ENCODE measurements at places on chromosomes 5 and 9. TPM values are rescaled to one million over a fixed set of nuclear protein-coding genes. Genes with fewer than 3 reads are reported as not detected.
A peak's percentile ranks its signal among the peaks of the same experiment; 100 is the strongest.

DNA sequence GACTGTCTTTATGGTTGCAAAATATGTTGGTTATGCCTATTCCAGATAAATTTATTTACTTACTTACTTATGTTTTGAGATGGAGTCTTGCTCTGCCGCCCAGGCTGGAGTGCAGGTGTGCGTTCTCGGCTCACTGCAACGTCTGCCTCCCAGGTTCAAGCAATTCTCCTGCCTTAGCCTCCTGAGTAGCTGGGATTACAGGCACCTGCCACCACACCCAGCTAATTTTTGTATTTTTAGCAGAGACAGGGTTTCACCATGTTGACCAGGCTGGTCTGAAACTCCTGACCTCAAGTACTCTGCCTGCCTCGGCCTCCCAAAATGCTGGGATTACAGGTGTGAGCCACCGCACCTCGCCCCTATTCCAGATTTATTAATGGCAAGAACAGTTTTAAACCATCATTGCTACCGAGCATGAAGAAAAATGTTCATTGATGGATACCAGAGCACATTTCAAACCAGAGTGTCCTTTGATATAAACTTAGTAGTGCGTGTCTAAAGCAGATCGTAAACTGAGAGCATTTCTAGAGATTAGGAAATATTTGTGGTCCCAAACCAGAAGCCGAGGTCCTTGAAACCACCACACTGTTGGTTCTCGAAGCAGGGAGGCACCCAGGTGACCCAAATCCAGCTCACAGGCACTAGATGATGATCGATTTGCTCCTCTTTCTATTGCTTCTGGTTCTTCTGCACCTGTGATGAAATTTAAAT lies 85.2 kb downstream of the GRAMD2B start:
- no peaks in the 10 kb centered on the region for H3K27me3 ChIP-seq
- H3K4me1 ChIP-seq = peaks cover 57% of the 10 kb centered on the region
- no peaks in the 10 kb centered on the region for H3K36me3 ChIP-seq

DNA sequence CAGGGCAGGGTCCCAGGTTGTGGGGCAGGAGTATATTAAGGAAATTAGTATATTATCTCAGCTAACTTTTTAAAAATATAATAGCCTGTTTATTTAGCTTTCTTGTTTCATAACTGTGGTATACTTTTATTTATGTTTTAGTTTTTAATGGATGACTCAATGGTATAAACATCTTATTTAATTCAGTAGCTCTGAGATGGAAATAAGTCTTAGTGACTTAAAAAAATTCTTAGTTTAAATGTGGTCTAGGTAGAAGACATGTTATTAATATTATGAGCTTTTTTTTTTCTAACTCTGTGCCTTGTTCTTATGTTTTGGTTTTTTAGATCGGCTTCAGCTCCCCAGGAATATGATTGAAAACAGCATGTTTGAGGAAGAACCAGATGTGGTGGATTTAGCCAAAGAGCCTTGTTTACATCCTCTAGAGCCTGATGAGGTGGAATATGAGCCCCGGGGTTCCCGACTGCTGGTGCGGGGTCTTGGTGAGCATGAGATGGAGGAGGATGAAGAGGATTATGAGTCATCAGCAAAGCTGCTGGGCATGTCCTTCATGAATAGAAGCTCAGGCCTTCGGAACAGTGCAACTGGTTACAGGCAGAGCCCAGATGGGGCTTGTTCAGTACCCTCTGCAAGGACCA lies 43.1 kb downstream of the LNPEP start:
- no peak overlapping the region for H3K4me3 ChIP-seq
- peaks cover 56% of the 10 kb centered on the region for H3K4me1 ChIP-seq
- peak overlapping the region; percentile 18 for H3K27ac ChIP-seq
- H3K27me3 ChIP-seq = no peaks in the 10 kb centered on the region

- DNase-seq = no peak
- H3K4me1 ChIP-seq = peaks cover 13% of the 10 kb centered on the region
- no peaks in the 10 kb centered on the region for H3K27me3 ChIP-seq
- H3K36me3 ChIP-seq = no peaks in the 10 kb centered on the region
Measured at GRCh38 chr5:97118261-97119006, 24.0 kb downstream of the LIX1 start.

GRCh38 chr5:93355691-93356090 lies 225.3 kb downstream of the NR2F1-AS1 start:
- no peaks in the 10 kb centered on the region for H3K36me3 ChIP-seq
- no peak overlapping the region for H3K4me3 ChIP-seq
- peaks cover 11% of the 10 kb centered on the region for H3K4me1 ChIP-seq
- DNase-seq = no peak
- no peaks in the 10 kb centered on the region for H3K27me3 ChIP-seq
- H3K27ac ChIP-seq = no peak overlapping the region

DNA sequence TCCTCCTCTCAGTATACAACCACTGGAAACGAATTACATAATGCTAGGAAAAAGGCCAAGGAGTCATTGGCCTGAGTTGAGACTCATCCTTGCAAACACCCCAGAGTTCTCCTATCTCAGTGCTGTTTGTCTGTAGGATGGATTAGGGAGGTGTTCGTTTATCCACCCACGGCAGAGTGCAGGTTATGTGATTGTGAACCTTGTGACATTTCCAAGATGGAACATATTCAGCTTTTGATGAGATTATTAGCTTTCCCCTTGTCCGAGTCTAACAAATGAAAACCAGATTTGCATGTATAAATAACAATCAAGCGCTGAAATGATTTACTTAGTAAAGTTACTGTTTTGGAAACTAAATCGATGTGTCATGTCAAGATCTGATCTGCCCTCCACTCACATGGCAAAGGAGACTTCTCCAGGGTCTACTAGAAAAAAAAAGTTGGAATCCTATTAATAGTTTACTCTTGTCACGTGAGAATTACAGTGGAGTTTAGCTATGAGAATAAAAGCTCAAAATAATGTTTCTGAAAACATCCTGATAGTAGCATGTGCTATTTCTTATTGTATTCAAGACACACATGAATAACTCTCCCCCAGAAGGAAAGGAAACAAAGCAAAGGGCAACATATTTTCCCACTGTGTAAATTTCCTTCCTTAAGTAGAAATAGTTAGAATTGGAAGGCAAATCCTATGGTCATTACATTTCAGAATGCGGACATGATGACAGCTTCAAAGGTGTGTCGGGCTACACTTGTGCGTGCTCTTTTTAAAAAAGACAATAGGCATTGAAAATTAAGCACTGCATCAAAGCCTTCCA lies 600.4 kb downstream of the EBF1 start:
- peaks cover 28% of the 10 kb centered on the region for H3K4me1 ChIP-seq
- DNase-seq = no peak
- no peaks in the 10 kb centered on the region for H3K36me3 ChIP-seq
- peak overlapping the region; percentile 60 for H3K27ac ChIP-seq

DNA sequence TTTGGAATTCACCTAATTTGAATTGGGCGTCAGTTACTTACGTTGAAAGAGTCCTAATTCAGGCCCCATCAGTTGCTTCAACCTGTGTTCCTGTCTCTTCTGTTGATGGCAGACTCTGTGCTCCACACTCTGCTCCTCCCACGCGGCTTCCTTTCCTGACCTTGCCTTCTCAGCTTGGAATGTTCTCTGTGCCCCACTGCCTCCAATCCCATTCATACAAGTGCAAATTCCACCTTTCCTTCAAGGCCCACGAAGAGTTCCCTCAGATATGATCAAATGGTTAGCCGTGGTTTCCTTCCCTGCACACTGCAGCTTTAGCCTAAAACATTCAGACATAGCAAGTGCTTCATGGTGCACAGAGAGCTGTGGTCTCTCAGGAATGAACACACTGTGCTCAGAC lies 65.7 kb downstream of the SREK1 start:
- no peaks in the 10 kb centered on the region for H3K4me1 ChIP-seq
- H3K36me3 ChIP-seq = no peaks in the 10 kb centered on the region
- no peak for DNase-seq
- H3K4me3 ChIP-seq = no peak overlapping the region

DNA sequence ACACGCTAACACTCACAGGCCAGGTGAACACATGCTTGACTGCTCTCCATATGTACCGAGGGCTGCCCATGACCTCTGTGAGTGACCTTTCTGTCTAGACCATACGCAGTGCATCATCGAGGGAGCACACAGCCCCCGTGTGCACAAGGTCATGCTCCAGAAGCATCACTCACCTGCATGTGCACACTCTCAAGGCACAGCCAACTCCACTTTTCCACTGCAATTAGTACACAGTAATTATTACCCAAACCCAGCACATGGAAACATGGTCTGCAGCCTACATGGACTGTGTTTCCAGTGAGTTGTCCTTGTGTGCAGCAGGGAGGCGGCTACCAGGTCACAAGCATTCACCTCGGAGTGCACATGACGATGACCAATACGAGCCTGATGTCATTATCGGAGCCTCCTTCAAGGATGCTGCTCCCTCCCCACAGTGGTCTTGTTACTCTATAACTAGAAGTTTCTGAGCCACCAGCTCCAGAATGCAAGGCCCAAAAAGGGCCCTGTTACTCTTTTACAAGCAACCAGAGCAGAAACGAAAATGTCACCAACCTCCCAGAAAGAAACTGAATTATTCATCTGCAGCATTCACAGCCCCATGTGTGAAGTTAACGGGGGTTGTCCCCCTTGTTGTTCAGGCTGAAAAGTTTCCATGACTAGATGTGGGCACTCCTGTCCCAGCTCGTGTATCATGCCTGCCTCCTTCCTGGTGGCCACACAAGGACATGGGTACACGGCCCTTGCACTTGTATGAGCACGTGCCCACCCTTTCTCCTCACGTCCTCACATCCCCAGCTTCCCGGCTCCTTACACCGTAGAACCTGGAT lies 31.2 kb downstream of the SEMA4D start:
- H3K4me1 ChIP-seq = no peaks in the 10 kb centered on the region
- no peaks in the 10 kb centered on the region for H3K27me3 ChIP-seq
- H3K36me3 ChIP-seq = no peaks in the 10 kb centered on the region
- H3K4me3 ChIP-seq = no peak overlapping the region
- H3K27ac ChIP-seq = no peak overlapping the region

- H3K27ac ChIP-seq = no peak overlapping the region
- no peaks in the 10 kb centered on the region for H3K36me3 ChIP-seq
Measured at GRCh38 chr9:88678008-88678407, 143.0 kb downstream of the NXNL2 start.

DNA sequence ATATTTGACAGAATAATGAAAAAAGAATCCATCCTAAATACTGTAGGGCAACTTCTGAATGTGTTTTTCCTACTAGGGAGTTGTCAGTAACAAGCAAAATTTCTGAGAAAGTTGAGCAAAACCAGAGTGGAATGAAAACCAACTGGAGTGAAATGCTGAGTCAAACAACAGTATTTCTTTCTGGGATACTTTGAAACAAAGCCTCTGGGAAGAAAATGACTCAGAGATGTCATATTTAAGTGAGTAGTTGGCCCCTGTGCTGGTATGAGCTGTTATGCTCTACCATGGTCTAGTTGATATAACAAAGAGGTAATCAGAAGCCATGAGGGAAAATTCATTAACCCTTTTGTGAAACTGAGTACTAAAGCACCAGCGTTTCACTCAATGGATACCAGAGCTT lies 372.1 kb upstream of the C9orf72 start:
- no peak for DNase-seq
- no peaks in the 10 kb centered on the region for H3K27me3 ChIP-seq
- no peak overlapping the region for H3K4me3 ChIP-seq

- peak overlapping the region; percentile 86 for H3K27ac ChIP-seq
- H3K4me3 ChIP-seq = peak overlapping the region; percentile 58
- H3K4me1 ChIP-seq = peaks cover 97% of the 10 kb centered on the region
Measured at GRCh38 chr9:98974994-98975712, 31.4 kb downstream of the COL15A1 start.

DNA sequence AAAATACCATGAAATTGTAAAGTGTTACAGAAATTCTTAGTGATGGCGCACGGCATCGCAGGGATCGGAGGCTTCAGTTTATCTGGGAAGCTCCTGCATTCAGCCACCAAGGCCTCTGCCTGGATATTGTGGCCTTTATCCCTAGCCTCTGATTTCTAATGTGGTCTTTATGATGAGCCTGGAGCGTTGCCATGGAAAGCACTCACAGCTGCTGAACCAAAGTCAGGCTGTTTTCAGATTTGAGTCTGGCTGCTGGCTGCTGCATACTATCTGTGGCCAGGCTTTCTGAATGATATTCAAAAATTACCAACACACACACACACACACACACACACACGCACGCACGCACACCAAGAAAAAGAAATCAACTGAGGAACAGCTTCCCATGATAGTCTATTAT lies 101.1 kb upstream of the ZNF366 start:
- no peaks in the 10 kb centered on the region for H3K36me3 ChIP-seq
- H3K27me3 ChIP-seq = no peaks in the 10 kb centered on the region
- no peak overlapping the region for H3K27ac ChIP-seq

DNA sequence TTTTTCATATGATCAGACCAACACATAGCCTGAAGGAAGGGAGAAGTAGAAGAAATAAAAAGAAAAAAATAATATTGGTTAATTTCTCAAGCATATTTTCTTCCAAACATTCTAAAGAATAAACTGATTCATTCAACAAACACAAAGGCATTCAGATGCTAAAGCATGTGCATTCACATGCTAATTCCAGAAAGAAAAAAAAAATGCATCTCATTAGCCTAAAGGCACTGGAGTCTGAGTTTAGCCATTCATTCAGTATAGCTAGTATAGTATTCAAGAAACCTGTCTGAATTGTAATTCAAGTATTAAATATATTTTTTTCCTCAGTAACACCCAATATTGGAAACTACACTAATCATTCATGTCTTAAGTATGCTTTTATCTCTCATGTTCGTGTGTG lies 61.0 kb upstream of the FER start:
- H3K4me3 ChIP-seq = no peak overlapping the region
- H3K36me3 ChIP-seq = no peaks in the 10 kb centered on the region
- peaks cover 2% of the 10 kb centered on the region for H3K4me1 ChIP-seq
- no peaks in the 10 kb centered on the region for H3K27me3 ChIP-seq
- no peak overlapping the region for H3K27ac ChIP-seq

ZBTB6 gene
- 6.0 TPM for total RNA-seq

GNA14 gene
- total RNA-seq = 2.2 TPM

DNAH5 gene
- 0.14 TPM for total RNA-seq

PDLIM4 gene
- 4.8 TPM for total RNA-seq

TUSC1 gene
- 9.2 TPM for total RNA-seq
